Tibial artery (tissue), 4 donors: ENCODE measurements at places on chromosomes 4 and X.

GRCh38 chr4:139901531-139902320 is 236.1 kb downstream of the MGST2 start:
- DNase-seq: no peak

DNA sequence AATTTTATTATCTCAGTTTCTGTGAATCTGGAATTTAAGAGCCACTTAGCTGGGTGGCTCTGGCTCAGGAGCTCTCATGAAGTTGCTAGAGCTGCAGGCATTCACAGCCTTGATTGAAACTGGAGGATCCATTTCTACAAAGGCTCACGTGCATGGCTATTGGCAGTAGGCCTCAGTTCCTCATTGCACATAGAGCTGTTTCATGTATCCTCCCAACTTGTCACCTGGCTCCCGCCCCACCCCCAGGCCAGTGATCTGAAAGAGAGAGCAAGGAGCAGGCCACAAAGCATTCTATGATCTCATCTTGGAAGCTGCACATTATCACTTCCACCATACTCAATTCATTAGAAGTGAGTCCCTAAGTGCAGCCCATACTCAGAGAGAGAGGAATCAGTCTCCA is 18.5 kb upstream of the AP1AR start:
- no peak for DNase-seq

DNA sequence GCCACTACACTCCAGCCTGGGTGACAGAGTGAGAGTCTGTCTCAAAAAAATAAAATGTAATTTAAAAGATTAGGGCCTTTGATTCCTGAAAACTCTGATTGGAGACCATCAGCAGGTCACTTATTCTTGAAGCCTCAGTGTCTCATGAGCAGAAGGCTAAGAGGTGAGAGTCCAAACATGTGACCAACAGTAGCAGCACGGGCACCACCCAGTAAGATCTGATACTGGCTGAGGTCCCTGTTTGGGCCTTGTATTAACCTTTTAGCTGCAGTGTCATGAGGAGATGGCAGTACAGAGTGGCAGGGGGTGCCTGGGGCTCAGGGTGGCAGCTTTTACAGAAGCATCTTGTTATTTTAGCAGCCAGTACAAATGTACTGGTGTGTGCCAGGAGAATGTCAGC is 89.3 kb downstream of the FHDC1 start:
- DNase-seq: no peak

- DNase-seq: no peak
Measured at GRCh38 chr4:153634738-153635353, 49.2 kb upstream of the TLR2 start.

GRCh38 chr4:87101543-87102199 is 118.7 kb downstream of the KLHL8 start:
- no peak for DNase-seq
